Activated CD4-positive, CD25-positive, alpha-beta regulatory T cell treated with anti-CD3 and anti-CD28 coated beads, Interleukin-2, amount 50 U/mL, for 24 hours (primary cell): ENCODE measurements at places on chromosomes 5 and 9.

- peak; percentile 59 for ATAC-seq
Measured at GRCh38 chr9:129987047-129987446, 55.9 kb downstream of the FNBP1 start.

- ATAC-seq = no peak
Measured at GRCh38 chr9:134442085-134442474, 115.8 kb downstream of the RXRA start.

DNA sequence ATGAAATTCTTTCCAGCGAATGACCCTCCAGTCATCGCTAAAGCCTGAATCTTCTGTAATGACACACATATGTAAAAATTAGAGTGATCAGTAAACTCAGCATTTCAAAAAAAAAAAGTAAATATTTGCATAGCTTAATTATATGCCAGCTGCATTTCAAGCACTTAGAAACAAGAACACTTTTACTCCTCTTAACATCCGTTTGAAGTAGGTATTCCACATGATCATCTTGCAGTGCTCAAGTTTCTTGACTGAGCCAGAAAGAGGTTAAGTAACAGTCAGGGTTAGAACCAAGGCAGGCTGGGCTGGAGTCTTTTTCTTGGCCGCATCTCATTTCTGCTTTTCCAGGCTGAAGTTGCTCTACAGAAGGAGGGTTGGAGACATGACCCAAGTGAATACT is 27.6 kb downstream of the EGFLAM start:
- no peak for ATAC-seq

DNA sequence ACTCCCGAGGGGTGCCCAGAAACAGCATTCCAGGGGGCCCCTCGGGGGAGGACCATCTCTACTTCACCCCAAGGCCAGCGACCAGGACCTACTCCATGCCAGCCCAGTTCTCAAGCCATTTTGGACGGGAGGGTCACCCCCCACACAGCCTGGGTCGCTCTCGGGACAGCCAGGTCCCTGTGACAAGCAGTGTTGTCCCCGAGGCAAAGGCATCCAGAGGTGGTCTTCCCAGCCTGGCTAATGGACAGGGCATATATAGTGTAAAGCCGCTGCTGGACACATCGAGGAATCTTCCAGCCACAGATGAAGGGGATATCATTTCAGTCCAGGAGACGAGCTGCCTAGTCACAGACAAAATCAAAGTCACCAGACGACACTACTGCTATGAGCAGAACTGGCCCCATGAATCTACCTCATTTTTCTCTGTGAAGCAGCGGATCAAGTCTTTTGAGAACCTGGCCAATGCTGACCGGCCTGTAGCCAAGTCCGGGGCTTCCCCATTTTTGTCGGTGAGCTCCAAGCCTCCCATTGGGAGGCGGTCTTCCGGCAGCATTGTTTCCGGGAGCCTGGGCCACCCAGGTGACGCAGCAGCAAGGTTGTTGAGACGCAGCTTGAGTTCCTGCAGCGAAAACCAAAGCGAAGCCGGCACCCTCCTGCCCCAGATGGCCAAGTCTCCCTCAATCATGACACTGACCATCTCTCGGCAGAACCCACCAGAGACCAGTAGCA is 83.9 kb downstream of the GOLPH3 start:
- no peak for ATAC-seq

- no peak for ATAC-seq
Measured at GRCh38 chr5:118883362-118883761, 105.0 kb downstream of the DTWD2 start.

DNA sequence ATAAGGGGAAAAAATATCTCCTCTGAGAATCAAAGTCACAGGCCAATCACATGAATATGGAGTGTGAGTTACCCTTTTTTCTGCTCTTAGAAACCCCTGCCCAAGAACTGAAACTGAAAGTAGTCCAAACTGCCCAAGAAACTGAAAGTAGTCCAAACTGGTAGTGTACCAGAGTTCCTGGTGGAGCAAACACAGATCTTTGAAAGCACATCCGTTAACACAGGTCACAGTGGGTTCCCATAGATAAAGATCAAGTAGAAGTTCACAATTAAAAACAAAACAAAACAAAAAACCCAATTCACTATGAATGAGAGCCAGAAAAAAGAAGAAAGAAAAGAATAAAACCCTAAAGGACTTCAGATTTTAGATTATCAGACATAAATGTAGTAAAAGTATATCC is 332.4 kb upstream of the EFNA5 start:
- ATAC-seq = peak; percentile 76

DNA sequence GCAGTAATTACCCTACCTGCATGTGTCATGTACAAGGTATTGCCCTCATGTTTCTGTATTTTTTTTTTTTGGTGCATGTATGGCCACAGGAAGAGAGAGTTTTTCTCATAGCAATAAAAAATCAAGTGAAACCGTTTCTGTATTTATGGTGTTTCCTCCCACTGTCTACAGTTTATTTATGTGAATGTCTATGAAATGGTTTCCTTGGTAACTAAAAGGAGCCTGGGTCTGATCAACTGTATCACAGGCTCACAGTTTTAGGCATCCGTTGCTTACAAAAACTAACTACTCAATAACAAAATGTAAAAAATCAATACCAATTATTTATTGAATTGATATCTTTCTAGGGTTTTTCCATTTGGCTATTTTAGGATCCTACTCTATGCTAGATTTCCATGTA is 464.4 kb downstream of the TAF11L14 start:
- ATAC-seq = no peak

DNA sequence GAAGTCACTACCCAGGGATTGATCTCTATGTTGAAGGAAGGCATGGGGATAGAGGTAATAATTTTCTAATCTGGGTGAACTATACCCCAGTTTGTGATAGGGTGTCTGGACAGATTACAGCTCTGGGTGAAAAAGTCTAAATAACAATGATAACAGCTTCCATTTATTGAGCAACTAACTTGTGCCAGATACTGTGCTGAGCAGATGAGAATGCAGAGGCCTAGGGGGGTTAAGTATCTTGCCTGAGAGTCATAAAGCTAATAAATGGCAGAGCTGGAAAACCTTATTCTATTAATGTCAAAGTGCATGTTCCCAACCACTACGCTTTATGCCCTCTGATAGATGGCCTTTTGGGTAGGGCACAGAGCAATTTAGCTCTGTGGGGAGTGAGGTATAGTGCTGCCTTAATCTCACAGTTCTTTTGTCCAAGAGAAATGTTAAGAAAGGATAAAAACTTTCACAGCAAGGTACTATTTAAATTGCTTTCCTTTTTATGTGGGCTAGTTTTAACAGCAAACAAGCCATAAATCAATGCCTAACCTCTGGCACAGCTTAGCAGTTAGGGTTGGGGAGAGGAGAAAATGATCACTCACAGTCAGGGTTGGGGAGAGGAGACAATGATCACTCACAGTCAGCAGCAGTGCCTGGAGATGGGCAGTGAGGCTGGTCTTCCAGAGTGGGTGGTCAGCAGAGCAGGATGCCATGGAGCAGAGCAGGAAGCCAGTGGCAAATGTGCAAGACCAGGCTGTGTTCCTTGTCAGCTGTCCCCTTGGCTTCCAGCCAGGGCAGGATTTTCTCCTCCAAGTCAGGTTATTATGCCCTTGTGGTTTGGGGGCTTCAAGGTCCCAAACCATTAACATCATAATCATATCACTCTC is 187.0 kb downstream of the CARTPT start:
- no peak for ATAC-seq

- ATAC-seq = no peak
Measured at GRCh38 chr5:138752341-138752950, 779 bp upstream of the CTNNA1 start.

DNA sequence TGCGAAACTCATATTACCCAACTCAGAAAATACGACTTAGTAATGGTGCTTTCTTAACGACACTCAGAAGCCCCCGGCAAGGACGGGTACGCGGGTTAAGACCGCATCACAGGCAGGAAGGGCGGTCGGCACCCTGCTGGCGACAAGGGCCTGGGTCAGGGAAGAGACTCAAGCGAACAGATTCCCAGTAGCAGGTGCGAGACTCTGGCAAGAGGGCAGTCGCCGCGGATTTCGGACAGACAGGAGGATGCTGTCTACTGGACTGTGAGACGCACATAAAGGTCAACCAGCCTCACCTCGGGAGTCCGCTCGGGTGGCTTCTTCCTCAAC is 398 bp downstream of the RAPGEF6 start:
- ATAC-seq = peak; percentile 21

- ATAC-seq = no peak
Measured at GRCh38 chr9:109447329-109448076, 50.6 kb downstream of the PTPN3 start.

DNA sequence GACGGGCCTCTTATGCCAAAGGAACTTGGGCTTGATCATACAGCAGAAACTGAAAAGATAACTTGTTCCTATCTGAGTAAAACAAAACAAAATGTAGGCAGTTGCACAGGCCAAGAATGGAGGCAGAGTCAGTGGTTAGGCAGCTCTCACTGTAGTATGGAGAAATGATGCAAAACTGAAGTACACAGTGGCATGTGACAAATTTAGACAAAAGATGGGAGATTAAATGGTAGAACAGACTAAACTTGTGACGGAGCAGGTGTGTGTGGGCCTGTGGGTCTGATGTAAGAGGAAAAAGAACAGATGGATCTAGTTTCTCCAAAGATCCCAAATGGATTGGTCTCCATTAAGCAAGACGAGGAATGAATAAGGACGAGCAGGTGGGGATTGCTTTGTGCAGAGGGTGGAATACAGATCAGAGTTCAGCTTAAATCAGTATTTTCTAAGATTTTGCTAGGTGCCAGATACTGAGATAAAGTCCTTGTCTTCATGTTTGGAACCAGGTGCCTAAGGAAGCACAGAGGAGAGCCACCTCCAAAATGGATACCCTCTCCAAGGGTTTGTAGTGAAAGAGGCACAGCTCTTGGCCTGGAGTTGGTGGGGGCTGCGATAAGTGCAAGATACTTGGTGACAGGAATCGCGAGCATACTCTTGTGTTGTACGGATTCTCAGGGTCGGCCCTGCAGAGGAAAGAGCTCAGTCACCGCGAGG is 722 bp upstream of the DCP2 start:
- ATAC-seq = peak; percentile 6

- no peak for ATAC-seq
Measured at GRCh38 chr5:72602696-72603685, 95.8 kb upstream of the ZNF366 start.

DNA sequence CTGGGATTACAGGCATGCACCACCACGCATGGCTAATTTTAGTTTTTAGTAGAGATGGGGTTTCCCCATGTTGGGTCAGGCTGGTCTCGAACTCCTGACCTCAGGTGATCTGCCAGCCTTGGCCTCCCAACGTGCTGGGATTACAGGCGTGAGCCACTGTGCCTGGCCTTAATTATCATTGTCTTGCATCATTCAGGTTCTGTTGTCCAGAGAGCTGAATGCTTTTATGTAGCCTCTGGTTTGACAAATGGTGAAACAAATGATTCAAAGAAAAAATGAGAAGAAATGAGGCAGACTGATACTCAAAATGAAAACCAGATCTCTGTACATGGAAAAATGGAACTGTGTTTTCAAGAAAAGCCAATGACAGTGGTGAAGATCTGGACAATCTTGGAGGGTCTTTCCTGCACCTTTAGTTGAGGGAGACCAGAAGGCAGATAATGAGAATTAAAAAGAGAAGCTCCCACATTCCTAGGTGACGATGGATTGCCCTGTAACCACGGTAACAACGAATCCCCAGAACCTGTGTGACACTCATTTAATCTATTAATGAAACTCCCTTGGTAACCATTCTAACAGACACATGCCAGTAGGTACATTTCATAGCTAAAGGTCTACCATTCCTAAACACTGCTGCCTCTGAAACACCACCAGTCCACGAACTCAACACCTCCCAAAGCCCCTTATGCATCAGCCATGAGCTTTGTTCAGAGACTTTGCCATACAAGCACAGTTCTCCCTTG is 1.6 kb downstream of the TEX48 start:
- no peak for ATAC-seq

DNA sequence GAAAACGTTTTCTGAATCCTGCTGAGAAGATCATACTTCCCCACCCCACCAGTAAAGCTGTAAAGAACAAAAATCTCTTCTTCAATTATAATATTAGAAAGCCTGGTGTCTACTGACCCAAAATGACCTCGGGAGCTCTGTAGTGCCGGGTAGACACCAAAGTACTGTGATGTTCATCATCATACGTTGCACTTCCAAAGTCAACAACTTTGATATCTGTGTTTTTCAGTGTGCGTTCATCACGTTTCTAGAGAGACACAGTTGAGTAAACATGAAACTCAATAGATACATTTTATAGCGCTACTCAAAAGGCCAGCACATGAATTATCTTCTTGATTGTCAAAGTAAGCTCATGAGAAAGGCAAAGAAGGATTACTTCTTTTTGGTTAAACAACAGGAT is 14.6 kb downstream of the CLK4 start:
- ATAC-seq = no peak

DNA sequence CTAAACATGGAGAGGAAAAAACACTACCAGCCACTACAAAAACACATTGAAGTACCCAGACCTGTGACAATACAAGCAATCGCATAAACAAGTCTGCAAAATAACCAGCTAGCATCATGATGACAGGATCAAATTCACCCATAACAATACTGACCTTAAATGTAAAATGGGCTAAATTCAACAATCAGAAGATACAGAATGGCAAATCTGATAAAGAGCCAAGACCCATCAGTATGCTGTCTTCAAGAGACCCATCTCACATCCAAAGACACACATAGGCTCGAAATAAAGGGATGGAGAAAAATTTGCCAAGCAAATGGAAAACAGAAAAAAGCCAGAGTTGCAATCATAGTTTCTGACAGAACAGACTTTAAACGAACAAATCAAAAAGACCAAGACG is 294.4 kb downstream of the MEF2C start:
- no peak for ATAC-seq

DNA sequence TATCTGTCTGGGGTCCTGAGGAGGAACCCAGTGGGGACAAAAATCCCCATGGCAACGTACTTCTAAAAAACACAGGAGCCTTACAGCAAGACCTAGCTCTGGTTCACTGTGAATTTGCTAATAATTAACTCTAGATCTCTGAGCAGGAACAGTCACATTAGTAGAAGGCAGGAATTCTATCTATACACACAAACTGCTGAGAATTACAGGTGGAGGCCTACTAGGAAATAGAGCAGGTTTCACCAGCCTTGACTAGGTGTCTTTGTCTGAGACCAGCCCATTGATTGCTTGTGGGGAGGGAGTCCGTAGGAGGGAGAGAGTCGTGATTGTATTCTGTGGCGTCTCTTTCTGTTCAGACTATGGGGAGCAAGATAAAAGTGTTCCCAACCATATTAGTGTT is 44.8 kb downstream of the PRLR start:
- ATAC-seq = no peak

DNA sequence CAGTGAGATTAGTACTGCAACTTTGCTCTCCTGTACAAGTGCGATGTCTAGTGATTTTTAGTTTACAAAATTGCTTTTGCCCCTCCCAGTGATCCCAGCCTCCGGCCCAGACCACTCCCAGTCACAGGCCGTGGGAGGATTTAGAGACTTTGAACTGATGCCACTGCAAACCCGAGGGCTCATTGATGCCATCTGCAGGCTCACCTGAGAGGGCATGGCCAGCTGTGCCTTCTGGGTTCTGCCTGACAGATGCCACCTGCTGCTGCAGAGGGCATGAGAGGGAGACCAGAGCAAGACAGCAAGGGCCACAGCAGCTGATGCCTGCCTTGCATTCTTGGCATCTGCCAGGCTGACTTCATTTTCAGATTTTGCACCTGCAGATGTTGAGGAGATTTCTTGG is 593.8 kb downstream of the CDK5RAP2 start:
- ATAC-seq = no peak

- ATAC-seq = peak; percentile 91
Measured at GRCh38 chr9:122991370-122991830, 42.1 kb upstream of the GPR21 start.
